Umbilical cord (tissue), 2 donors: ENCODE measurements at places on chromosomes 3 and 15.
A peak's percentile ranks its signal among the peaks of the same experiment; 100 is the strongest.

DNA sequence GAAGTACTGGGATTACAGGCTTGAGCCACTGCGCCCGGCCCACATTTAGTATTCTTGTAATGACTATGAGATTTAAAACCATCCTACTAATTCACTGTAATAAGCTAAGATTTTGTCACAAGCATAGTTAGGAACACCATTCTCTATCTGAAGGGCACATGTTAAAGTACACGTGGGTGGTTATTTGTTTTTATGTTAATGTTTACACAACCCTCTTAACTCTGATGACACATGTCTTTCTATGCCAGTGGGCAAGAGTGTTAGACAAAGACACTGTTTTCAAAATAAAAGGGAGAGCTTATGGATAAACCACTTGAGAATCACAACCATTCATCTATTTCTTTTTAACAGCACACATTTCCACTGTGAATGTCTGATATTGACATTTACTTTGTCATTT, 537.6 kb upstream of the IL12A start:
- DNase-seq, result no peak

GRCh38 chr3:177193688-177194268, 3.5 kb downstream of the TBL1XR1 start:
- DNase-seq, result no peak

DNA sequence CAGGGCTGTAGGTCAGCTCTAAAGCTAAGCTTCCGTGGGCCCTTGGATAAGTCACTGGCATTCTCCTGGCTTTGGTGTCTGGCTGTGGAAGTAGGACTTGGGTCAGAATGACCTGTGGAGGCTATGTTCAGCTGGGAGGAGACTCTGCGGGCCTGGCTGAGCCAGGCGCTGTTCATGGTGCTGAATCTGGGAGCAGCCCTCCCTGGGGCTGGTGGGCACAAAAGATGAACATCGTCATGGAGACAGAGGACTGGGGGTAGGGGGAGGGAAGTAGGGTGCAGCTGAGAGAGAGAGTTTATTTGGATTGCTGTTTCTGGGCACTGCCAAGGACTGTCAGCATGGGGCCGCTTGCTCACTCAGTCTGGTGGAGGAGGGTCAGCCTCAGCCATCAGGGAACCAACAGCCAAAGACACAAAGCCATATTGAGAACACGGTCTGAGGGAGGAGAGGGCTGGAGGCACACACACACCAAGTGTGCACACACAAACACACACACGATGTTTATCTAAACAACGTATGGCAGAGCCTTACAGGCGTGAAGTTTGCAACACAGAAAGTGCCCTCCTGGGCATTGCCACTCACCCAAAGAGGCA, 120.7 kb upstream of the LINGO1 start:
- peak; percentile 18 for DNase-seq

DNA sequence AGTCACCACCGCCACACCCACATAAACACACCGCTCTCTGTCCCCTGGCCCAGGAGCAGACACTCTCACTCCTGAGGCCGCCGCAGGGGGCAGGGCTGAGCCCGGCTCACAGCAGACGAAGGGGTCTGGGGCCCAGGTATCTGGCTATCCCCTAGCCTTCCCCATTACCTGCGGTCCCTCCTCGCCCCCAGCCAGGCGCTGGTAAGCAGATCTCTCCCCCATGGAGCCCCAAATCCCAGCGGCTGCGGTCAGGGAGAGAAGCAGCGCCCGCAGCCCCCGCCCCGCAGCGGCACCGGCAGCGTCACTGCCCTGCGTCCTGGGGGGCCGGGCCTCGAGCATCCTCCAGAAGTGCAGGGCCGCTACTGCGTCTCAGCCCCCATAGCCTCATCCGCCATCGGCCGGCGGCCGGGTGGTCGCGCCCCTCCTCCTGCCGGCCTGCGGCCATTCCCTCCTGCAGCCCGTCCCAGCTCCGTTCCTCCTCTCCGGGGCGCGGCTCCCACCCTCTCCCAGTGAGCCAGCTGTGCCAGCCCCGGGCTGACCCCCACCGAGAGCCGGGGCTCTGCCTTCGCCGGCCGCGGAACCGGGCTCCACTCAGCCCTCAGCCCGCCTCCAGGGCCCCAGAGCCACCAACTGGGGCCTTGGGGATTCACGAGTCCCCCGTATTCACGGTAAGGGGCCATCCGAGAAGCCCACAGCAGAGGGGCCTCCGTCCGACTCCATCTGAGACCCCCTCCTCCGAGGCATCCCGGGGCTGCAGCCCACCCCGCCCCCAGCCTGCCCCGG, 13.1 kb downstream of the TNK2 start:
- peak; percentile 38 for DNase-seq

GRCh38 chr3:13463618-13464400, 16.3 kb upstream of the HDAC11 start:
- DNase-seq, result no peak

DNA sequence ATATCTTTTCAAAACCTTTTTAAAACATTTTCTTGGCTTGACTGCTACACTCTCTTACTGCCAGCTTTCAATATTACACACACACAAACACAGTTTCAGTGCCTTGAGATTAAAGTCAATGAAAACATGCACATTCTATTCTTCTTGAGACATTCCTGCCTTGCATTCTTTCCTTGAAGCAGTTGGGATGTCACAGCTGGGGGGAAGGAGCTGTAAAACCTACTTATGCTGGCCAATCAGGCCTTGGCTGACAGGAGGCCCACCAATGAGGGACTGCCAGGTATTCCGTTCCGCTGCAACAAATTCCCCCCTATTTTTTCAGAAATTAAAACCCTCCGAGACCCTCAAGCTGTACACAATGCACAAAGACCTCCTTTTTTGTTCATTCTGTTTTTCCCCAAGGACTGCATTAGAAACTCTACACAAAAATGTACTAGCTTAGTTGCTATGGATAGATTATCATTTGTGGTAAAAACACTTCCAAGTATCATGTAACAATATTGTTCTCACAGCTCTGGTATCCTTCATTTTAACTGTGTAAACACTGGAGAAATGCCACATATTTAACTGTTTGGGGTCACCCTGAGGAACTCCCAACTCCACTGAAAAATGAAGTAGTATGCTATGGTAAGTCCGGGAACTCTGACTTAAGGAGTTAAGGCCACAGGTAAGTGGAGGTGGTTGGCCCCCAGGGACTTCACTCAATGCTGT, 18.5 kb downstream of the FSTL1 start:
- peak; percentile 69 for DNase-seq

DNA sequence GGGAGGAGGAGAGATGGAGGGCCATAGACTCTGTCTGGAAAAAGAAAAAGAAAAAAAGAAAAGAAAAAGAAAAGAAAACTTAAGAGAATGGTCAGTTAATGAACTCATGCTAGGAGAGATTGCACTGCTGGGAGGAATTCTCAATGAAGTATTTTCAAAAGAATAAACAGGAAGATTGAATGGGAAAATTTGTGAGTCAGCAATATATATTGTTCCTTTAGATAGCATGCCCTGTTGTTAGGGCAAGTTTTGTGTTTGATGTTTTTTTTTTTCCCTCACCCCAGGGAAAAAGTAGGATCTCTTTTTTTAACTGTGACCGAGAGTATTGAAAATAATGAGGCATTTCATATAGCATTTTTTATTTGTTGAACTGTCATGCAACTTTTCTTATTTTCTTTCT, 7.8 kb upstream of the NR1D2 start:
- DNase-seq, result no peak

- DNase-seq, result no peak
These were observed 534.0 kb upstream of the NAALADL2 start for GRCh38 chr3:174325171-174325570.

GRCh38 chr3:36166477-36166876, 213.8 kb upstream of the STAC start:
- DNase-seq, result no peak

DNA sequence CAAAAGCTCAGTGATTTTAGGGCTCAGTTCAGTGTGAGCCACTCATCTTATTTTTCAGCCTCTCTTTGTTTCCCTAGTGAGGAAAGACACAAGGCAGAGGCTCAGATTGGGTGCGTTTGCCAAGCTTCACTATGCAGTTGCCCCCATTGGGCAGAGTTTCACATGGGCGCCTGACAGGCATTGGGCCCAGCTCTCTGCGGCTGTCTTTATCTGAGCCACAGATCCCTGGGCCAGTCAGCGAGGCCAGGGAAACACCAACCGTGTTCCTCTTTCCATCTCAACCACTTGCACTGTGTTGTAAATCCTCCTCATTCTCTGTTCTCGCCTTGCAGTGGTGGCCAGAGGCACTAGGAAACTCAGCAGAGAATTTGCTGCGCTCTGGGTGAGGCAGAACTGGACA, 10.8 kb downstream of the ESYT3 start:
- DNase-seq, result no peak

DNA sequence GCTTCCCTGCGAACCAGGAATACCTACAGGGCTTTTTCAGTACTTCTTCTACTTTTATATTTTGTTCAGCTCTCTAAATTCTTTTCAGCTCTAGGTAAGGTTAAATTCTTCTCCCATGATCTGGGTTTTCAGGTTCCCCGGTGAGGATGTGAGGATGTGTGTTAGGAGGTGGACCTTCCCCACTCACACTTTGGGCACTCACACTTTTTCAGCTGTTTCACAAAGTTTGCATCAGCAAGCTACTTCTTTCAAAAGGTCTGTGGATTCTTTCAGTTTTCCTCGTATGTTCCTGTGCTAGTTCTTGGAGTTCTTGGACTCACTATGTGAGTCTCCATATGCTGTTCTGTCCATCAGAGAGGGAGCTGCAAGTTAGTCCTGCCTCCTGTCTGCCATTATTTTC, 13.9 kb upstream of the OR5K2 start:
- DNase-seq, result no peak

- DNase-seq, result no peak
These were observed 67.3 kb downstream of the MORC1 start for GRCh38 chr3:109050591-109051167.

- DNase-seq, result no peak
These were observed 19.8 kb downstream of the ST3GAL6 start for GRCh38 chr3:98782824-98783500.

DNA sequence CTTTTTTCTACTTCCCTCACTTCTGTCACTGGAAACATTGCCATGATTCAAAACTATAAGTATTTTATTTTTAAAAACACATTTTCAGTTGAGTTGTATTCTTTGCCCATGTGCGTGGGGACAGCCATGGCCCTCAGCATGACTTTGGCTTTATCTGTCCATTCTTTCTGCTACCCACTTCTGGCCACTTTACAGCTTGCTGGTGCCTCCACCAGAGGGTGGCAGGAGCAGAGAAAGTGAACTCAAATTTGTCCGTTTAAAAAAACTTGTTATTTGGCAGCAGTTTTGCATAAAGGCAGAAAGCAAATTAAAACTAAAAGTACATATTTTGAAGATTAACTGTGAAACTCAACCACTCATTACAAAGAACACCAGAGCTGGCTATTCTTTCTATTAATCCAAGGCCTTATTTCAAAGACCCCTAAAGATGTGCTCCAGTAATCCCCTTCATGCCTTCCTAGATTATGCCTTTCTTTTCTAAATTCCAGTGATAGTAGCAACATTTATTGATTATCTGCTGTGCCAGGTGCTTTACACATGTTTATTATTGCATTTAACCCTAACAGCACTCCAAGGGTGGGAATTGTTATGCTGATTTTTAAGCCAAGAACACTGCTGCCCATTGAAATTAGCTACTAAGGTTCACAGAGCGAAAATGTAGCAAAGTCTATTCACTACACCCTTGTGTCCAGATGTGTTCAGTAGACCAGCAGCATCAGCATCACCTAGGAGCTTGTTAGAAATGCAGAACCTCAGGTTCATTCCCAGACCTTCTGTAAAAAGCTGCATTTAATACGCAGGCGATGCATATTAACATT, 134.8 kb downstream of the THRB start:
- DNase-seq, result no peak

DNA sequence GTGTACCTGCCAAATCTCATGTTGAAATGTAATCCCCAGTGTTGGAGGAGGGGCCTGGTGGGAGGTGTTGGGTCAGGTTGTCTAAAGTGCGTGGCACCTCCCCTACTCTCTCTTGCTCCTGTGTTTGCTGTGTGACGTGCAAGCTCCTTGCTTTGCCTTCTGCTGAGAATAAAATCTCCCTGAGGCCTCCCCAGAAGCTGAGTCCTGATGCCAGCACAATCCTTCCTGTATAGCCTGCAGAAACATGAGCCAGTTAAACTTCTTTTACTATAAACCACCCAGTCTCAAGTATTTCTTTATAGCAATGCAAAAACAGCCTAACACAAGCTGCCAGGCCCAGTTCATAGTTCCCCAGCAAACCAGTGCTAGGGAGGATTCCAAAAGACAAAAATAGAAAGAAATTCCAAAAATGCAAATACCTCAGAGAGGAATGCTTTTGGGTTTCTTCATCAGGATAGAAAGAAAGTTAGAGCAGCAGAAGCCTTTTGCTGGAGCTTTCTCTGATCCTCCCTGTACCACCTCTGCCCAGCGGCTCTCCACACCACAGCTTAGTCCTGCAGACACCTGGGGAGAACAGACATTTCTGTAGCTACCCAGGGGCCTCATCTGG, 25.9 kb upstream of the CDV3 start:
- peak; percentile 85 for DNase-seq

- DNase-seq, result no peak
These were observed 320.2 kb downstream of the CHST2 start for GRCh38 chr3:143439817-143440216.

DNA sequence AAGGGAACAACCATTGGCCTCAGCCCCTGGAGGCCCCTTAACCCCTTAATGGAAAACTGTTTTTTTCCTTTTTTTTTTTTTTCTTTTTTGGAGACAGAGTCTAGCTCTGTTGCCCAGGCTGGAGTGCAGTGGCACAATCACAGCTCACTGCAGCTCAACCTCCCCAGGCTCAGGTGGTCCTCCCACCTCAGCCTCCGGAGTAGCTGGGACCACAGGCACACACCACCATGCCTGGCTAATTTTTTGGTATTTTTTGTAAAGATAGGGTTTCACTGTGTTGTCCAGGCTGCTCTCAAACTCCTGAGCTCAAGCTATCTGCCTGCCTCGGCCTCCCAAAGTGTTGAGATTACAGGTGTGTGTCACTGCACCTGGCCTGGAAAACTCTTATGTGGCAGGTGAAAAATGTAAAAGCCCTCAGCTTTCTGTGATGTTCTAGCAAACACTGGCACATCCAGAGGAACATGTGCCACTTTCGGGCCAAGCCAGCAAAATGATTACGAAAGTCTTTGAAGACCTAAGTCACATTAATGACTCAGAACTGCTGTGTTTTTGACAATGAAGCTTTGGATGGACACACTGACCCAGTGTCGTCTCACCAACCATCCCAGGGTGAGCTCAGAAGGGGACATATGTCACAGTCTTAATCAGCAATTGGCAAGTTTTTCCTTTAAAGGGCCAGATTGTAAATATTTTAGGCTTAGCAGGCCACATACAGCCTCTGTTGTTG, 189.3 kb upstream of the TPM1 start:
- DNase-seq, result no peak

GRCh38 chr3:10085738-10086137, 22.3 kb downstream of the FANCD2OS start:
- DNase-seq, result no peak

- peak; percentile 33 for DNase-seq
These were observed 46.5 kb downstream of the PTPN9 start for GRCh38 chr15:75532413-75533250.

GRCh38 chr15:40680151-40680550, 14.8 kb upstream of the RAD51 start:
- DNase-seq, result no peak

- DNase-seq, result no peak
These were observed 3.0 kb downstream of the FAM174B start for GRCh38 chr15:92652576-92652966.
